GM13976 (cell line): ENCODE measurements at places on chromosomes 4 and X.

- no peak for DNase-seq
Measured at GRCh38 chr4:88828842-88829571, 131.4 kb upstream of the NAP1L5 start.

GRCh38 chrX:5646818-5647217 is 581.8 kb downstream of the NLGN4X start:
- peak; percentile 34 for DNase-seq

DNA sequence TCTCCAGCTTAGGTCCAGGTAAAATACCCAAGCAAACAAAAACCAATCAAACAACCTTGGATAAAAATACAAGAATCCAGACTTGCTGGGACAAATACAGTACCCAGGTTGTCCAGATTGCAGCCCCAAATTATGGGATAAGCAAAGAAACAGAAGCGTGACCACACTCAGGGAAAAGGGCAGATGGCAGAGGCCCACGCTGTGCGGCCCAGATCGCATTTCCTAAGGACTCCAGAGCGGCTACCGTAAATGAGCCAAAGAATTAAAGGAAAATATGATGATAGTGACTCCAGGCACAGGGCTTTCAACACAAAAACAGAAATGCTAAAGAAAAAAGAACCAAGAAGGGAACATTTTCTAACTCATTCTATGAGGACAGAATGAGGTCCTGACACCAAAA is 50.3 kb downstream of the FGFRL1 start:
- DNase-seq: no peak

DNA sequence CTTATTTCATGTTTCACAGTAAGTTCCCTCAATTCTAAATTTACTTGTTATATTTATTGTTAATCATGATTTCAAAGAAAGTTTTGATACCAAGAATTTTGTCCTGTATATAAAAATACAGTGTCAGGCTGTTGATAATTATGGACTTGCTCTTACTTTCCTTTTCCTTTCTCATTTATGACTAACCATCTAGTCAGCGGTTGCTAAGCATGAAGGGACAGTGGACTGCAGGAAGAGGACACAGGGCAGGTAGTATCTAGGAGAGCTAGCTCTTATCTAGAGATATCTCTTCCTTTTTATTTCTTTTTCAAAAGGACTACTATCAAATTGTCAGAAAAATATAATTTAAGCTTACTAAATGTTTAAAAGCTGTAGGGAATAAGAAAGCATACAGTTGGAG is 1.6 kb downstream of the OPRPN start:
- DNase-seq: no peak

GRCh38 chr4:106104276-106104675 is 209.0 kb downstream of the NPNT start:
- no peak for DNase-seq

DNA sequence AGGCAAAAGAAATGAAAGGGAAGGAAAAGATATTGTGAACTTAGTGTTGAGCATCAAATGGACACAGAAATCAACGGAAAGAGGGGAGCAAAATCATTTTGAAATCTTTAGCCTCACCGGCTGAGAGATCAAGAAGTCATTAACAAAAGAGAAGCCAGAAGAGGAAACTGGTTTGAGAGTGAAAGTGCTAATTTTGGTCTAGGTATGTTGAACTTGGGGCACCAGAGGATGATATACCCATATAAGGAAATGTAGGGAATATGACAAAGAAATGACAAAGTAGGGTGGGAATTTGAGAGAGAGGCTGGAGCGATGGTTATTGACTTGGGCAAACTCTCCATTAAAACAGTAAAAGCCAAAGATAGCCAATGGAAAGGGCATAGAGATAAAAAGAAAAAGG is 183.4 kb upstream of the ATOH1 start:
- no peak for DNase-seq

DNA sequence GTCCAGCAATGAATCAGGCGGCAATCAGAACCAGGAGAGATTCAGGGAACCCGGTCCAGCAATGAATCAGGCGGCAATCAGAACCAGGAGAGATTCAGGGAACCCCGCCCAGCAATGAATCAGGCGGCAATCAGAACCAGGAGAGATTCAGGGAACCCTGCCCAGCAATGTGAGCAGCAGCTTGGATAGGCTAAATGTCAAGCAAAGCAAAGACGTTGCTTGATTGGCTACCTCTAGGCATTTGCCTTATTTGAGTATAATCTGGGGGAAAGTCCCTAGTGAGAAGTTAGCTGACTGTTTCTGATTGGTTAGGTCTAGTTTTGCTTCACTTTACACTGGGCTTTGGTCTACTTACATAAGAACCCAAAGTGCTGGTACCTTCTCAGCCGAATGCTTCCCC is 1212.2 kb upstream of the TENM3 start:
- no peak for DNase-seq

- DNase-seq: no peak
Measured at GRCh38 chrX:10636337-10636736, 16.0 kb upstream of the MID1 start.

DNA sequence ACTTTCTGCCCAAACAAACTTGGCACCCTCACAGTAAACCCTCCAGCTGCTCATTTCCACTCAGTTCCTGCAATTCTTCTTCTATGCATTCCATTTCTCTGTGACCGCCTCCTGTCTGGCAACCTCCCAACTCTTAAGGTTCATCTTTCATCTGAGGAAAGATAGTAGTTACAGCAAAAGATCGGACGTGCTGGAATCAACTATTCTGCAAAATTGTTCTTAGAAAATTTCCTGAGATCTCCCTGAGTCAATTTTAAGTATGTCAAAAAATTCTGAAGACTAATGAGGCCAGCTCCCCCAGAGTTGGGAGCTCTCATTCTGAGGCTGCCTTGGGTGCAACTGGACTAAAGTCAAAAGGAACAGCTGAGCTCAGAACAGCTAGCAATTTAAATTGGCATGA is 1026.0 kb downstream of the ADGRL3 start:
- DNase-seq: no peak

- DNase-seq: no peak
Measured at GRCh38 chr4:159370286-159370685, 267.4 kb downstream of the RAPGEF2 start.

GRCh38 chr4:163303069-163303468 is 29.3 kb downstream of the NPY1R start:
- DNase-seq: no peak

DNA sequence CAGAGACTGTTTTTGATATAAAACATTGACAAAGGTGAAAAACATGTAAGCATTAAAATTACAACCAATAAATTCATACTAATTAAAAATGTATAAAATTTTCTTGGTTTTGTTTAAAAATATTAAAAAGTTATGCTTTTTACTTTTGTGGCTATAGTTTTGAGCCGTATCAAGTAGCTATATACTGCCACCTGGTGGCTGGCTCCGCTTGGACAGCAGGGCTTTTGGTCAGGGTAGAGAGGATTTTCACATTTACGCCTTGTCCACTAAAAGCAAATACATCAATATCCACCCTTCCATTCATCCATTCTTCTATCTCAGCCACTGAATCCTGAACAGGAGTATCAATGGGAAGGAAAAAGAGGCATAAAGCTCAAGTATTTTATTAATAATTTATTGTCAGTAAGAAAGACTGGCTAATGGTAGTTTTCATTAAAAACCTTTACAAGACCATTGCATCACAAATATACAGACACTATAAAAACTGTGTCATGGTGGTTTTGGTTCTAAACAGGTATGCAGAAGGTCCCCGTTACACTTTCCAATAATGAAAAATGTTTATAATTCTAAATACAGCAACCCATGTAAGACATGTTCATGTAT is 32.1 kb upstream of the MTNR1A start:
- peak; percentile 49 for DNase-seq

- no peak for DNase-seq
Measured at GRCh38 chr4:6492027-6492590, 19.7 kb upstream of the PPP2R2C start.

- no peak for DNase-seq
Measured at GRCh38 chrX:136055651-136056221, 70.5 kb downstream of the SLC9A6 start.

DNA sequence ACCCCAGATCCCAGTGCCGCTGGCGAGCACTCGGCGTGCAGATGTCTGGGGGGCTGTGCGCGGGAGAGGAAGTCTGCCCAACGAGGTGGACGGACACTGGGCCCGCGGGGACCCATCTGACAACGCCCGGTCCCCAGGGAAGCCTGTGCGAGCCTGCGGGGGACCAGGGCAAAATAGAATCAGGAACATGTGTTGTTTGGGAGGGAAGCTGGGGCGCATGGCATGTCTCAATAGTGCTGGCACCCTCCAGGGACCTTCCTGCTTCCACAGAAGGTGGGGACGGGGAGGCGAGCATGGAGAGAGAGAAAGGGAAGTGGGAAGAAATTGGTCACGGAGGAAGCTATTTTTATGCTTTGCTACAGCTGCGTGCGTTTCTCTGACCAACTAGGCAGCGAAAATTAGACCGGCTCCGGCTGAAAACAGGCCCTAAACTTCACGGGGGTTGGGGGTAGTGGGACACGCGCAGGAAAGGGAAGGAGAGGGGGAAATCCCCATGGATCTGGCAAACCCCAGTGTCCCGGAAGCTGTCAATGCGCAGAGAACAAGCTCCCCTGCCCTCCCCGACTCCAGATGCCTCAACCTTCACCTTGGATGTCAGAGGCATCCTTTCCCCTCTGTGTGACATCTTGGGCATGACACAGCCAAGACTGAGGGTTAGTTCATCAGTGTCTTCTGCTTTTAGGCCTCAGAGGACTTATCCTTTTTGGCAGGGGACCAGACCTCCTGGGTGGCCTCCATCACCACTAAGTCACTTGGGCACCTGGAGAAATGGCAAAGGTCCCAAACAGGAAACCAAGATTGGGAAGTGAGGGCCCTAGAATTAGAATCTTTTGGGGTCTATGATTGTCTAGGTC is 169.8 kb upstream of the BCOR start:
- peak; percentile 51 for DNase-seq

DNA sequence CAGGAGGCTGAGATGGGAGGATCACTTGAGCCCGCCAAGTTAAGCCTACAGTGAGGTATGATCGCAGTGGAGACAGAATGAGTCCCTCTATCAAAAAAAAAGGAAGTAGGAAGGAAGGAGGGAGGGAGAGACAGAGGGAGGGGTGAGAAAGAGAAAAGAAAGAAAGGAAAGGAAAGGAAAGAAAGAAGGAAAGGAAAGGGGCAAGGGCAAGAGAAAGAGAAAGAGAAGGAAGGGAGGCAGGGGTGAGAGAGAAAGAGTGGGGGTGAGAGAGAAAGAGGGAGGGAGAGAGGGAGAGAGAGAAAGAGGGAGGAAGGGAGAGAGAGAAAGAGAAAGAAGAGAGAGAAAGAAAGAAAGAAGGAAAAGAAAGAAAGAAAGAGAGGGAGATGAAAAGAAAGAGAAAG is 13.2 kb downstream of the ELF2 start:
- DNase-seq: no peak

GRCh38 chr4:13893211-13893610 is 265.7 kb upstream of the BOD1L1 start:
- DNase-seq: no peak

DNA sequence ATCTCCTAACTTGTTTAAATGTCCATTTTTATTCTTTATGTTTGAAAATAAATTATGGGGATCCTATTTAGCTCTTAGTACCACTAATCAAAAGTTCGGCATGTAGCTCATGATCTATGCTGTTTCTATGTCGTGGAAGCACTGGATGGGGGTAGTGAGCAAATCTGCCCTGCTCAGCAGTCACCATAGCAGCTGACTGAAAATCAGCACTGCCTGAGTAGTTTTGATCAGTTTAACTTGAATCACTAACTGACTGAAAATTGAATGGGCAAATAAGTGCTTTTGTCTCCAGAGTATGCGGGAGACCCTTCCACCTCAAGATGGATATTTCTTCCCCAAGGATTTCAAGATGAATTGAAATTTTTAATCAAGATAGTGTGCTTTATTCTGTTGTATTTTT is 27.6 kb downstream of the NUDT6 start:
- DNase-seq: no peak

- DNase-seq: no peak
Measured at GRCh38 chr4:171157462-171158082, 655.6 kb upstream of the GALNTL6 start.

DNA sequence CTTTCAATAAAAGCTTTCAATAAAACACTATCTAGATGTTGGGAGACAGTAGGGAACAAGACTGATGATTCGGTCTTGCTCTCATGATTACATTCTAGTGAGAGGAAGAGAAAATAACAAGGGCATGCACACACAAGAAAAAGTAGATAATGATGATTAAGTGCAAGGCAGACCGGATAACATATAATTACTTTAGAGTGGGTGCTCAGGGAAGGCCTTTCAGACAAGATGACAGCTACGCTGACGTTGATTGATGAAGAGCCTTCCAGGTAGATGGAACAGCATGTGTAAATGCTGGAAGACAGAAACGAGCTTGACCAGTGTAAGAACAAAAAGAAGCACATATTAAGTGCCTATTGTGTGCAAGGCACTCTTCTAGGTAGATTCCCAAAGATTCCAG is 43.4 kb downstream of the TXK start:
- DNase-seq: no peak

DNA sequence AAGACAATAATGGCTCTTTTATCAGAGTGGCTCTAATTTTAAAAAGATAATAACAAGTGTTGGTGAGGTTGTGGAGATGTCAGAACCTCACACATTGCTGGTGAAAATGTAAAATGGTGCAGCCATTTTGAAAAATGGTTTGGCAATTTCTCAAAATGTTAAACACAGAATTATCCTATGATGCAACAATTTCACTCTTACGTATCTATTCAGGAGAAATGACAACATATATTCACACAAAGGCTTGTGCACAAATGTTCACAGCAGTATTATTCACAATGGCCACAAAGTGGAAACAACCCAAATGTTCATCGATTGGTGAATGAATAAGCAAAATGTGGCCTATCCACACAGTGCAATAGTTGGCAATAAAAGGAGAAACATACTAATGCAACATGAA is 24.7 kb downstream of the ENPP6 start:
- no peak for DNase-seq

- DNase-seq: no peak
Measured at GRCh38 chrX:46260499-46260898, 284.7 kb downstream of the ZNF674 start.

- DNase-seq: no peak
Measured at GRCh38 chrX:12970691-12971202, 4.2 kb upstream of the TMSB4X start.

DNA sequence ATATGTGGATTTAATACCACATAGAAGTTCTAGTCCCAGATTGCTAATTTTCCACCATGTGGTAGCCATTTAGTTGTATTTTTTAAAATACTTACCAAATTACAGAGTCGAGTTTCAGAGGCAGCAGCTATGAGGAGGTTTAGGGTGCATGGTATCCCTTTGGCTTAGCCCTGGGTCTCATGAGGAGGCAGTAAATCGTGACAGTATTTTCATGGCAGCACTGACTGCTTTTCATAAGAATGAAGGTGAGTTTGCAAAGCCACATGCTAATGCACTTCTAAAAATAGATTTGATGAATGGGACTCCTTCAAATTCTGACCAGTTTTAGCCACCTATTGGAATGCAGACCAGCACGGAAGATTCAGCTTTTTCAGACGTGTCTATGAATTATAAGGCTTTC is 114.0 kb upstream of the FRG1 start:
- DNase-seq: no peak

GRCh38 chr4:152659806-152660205 is 20.0 kb downstream of the TMEM154 start:
- no peak for DNase-seq
